Activated T-cell treated with anti-CD3 and anti-CD28 coated beads, Interleukin-2, amount 50 U/mL, for 72 hours (primary cell): ENCODE measurements at places on chromosomes 1 and 21. TPM values are rescaled to one million over a fixed set of nuclear protein-coding genes. Genes with fewer than 3 reads are reported as not detected.

- no peak for DNase-seq
Observed at GRCh38 chr1:70671006-70671405, 259.9 kb downstream of the CTH start.

The NFIA gene
- 17.3 TPM for total RNA-seq

The C1orf87 gene
- total RNA-seq, result not detected

DNA sequence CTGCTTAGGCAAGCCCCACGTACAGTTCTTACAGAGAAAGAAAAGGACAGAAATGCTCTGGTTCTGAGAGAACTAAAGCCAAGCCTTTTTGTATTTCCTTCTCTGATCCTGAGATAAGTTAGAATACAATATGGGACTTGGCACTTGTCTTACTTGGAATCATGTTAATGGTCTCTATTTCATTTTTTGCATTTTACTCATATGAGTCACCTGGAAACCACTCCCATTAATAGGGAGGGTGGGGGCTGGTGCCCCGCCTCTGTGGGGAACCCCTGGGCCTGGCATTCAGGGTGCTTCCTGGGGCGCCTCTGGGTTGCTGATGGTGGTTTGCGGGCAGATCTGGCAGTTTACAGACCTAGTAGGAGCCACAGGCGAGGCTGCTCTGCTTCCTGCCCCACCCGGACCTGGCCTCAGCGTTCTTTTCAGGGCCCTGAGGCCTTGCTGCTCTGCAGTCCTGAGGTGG, 26.7 kb downstream of the TSPAN2 start:
- DNase-seq, result peak; percentile 86

DNA sequence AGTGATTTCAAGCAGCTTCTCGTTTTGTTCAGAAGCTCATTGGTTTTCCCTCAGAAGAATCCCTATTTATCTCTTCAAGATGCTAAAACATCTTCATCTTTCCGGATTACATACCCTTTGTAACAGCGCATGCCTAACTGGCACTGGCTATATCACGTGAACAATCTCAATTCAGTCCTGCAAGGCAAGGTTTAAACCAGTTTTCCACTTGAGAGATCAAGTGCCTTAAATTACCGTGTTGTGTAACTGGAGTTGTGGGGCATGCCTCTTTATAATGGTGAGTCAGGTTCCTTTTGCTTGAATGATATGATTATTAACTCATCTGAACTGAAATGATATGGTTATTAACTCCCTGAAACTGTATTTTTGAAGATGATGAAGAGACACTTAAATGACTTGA, 11.0 kb upstream of the ZFP69B start:
- DNase-seq, result no peak

DNA sequence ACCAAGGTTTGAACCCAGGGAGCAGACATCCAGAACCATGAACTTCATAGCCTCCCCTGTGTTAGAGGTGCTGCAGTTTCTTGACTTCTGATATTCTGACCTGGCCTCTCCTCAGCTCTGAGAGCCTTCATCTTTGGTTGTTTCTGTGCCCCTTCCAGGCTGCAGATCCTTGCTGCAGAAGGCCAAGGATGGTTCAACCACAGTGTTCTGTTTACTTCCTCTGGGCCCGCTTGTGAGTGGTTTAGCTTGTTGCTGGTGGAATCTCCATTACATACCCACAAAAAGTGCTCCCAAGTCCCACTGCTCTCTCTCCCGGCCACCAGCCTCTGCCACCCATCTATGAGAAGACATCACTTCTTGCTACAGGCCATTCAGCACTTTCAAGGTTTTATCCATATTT, 9.0 kb upstream of the SLC2A7 start:
- no peak for DNase-seq

The C1orf226 gene
- total RNA-seq, result 0.26 TPM

The KCNN3 gene
- 0.10 TPM for total RNA-seq

- peak; percentile 72 for DNase-seq
Observed at GRCh38 chr21:38766987-38767722, 38.6 kb upstream of the ETS2 start.

- DNase-seq, result peak; percentile 76
Observed at GRCh38 chr21:23968722-23969647, 1638.3 kb downstream of the MRPL39 start.

GRCh38 chr21:37257511-37257966, 9.6 kb downstream of the VPS26C start:
- peak; percentile 33 for DNase-seq

GRCh38 chr1:167748906-167749305, 27.1 kb downstream of the MPZL1 start:
- no peak for DNase-seq

- DNase-seq, result no peak
Observed at GRCh38 chr1:21165646-21166045, 11.1 kb downstream of the EIF4G3 start.

The LRRC41 gene
- total RNA-seq, result 53.4 TPM

GRCh38 chr1:187883356-187883755, 1054.6 kb downstream of the PLA2G4A start:
- no peak for DNase-seq

DNA sequence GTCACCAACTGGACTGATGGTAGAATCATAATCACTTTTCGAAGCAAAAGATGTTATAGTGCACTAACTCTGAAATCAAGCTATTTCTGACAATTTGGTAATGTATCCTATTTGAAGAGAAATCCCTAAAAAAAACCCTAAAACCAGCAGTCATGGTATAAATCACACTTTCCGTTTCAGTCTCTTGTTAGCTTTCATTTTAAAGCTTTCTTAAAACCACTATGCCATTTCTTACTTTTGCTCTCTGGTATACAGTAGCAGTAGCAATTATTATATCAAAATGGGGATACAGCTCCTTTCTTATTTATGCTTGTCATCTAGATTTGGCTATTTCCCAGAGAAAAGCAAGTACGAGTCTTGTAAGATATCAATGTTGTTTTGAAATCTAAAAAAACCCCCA, 323.3 kb downstream of the KCTD3 start:
- no peak for DNase-seq

The DMBX1 gene
- 0.37 TPM for total RNA-seq

GRCh38 chr1:181910905-181911304, 150.6 kb downstream of the ZNF648 start:
- DNase-seq, result no peak

- no peak for DNase-seq
Observed at GRCh38 chr1:97989094-97989680, 68.4 kb upstream of the DPYD start.

The NDUFS5 gene
- total RNA-seq, result 88.7 TPM

The DPYD gene
- total RNA-seq, result 13.4 TPM

The CR1 gene
- 0.22 TPM for total RNA-seq

GRCh38 chr1:207999972-208000371, 89.0 kb upstream of the CD34 start:
- no peak for DNase-seq

The BLACAT1 gene
- 0.34 TPM for total RNA-seq

The ATP6V1G3 gene
- not detected for total RNA-seq
